ENCODE measurements at places on chromosomes 5 and 9. TPM values are rescaled to one million over a fixed set of nuclear protein-coding genes. Genes with fewer than 3 reads are reported as not detected.

CYSRT1 gene
- 1.6 TPM for total RNA-seq

PCDHGC5 gene
- 1.1 TPM for total RNA-seq

ALG2 gene
- 61.4 TPM for total RNA-seq

CAMK4 gene
- 0.07 TPM for total RNA-seq

NEUROG1 gene
- not detected for total RNA-seq

SPATA6L gene
- total RNA-seq, result 2.7 TPM

FAM221B gene
- total RNA-seq, result not detected

FBXW11 gene
- 83.4 TPM for total RNA-seq

ADGRD2 gene
- 0.34 TPM for total RNA-seq

ACOT12 gene
- total RNA-seq, result not detected

BTNL9 gene
- total RNA-seq, result 0.07 TPM

F2RL1 gene
- 59.1 TPM for total RNA-seq

CMYA5 gene
- 0.34 TPM for total RNA-seq

TAS2R1 gene
- total RNA-seq, result not detected

SMIM33 gene
- not detected for total RNA-seq

EIF4E1B gene
- total RNA-seq, result not detected

AIF1L gene
- 0.36 TPM for total RNA-seq

PRUNE2 gene
- under 0.01 TPM for total RNA-seq

FBXO10 gene
- total RNA-seq, result 9.8 TPM

NR5A1 gene
- not detected for total RNA-seq

SLC9A3 gene
- 1.0 TPM for total RNA-seq
